ENCODE measurements at places on chromosomes 1 and 21.

GRCh38 chr1:228035844-228036243 lies 29.0 kb downstream of the WNT3A start:
- no peak for DNase-seq

- no peak for DNase-seq
Observed at GRCh38 chr1:19205403-19205802, 4.7 kb downstream of the UBR4 start.

- DNase-seq: no peak
Observed at GRCh38 chr1:78726686-78727085, 77.1 kb downstream of the IFI44 start.

GRCh38 chr1:15485636-15486035 lies 9.7 kb downstream of the CELA2B start:
- DNase-seq: no peak

GRCh38 chr1:4657960-4658541 lies 3.6 kb downstream of the AJAP1 start:
- no peak for DNase-seq

DNA sequence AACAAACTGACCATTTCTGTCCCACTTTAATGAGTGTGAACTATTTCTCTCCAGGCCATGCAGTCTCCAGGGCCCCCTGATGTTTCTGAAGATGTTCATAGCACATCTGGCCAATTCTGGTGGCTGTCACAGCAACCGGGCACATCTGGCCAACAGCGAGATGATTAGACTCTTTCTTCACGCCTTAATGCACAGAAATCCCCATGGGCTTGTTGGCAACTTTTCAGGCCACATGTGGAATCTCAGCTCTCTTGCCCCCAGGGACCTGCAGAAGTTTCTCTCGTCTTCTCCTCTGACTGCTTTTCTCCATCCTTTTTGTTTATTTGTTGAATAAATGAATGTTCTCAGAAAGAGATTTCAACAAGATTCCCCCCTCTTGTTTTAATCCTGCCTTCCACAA lies 71.2 kb upstream of the HMGB4 start:
- no peak for DNase-seq

- no peak for DNase-seq
Observed at GRCh38 chr21:23811805-23812204, 1795.5 kb downstream of the MRPL39 start.

DNA sequence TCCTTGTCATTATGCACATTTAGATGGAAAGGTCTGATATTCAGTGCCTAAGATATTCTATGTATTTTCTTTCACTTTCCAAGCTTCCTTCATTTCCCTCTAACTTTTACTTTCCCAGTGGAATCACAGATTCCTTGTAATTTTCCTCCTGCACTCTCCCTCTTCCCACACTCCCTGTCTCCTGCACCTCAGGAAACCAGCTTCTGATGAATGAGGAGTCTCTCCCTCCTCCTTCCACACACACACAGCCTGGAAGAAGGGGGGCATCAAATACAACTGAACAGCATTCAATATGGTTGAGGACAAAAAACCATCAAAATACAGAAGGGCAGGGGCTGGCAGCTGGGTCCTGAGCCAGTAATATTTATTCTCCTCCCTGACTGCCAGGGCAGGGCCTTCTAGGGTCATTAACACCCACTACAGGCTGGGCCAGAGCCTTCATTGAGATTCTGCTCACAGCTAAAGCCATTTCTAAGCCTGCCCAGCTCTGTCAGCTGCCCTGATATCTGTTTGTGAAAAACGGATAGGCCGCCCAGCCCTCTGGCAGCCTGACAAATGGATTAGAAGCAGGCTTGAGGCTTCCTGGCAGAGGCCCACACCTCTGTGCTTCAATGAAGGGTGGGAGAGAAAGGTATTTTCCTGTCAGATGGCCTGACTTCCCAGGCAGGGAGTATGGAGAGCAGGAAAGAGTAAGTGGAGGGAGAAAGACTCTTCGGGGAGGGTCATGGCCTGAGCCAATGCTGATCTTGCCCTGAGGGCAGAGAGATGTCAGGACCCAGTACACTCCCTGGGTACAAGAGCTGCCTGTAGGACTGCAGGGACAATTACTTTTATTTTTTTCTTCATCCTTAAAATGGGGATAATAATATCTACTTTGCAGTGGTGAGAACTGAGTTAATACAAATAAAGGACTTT lies 138.9 kb upstream of the SPATA6 start:
- DNase-seq: no peak

GRCh38 chr1:94543001-94543400 lies 1.4 kb upstream of the F3 start:
- DNase-seq: no peak

DNA sequence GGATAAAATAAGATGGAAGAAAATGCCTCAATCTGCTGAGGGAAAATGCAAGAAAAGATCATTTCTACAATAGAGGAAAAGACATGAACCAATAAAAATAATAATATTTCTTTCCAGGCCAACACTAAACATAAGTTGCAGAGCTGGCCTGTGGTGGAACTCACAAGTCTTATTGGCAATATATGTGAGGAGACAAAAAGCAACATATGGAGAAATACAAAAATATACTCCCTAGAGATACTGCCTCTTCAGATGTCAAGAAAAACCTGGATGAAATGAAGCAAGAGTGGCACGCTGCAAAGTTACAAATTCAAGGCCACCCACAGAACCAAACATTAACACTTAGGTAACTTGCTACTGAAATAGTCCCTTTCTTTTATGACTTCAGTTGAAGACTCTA lies 264.9 kb upstream of the FMN2 start:
- no peak for DNase-seq

DNA sequence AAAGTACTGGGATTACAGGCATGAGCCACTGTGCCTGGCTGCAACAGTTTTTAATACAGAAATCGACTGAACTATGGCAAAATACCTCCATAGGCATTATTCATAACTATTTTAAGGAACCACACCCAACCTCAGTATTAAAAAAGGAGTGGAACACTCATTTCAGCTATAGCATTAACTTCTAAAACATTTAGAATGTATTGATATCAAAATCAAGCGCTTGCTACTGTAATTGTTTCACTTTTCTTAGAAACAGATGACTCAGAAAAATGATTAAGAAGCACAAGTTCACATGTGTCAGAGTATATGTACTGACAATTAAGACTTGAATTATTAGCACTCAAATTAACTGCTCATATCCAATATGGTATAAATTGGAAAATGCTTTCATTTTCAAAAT lies 15.1 kb downstream of the AIDA start:
- no peak for DNase-seq

- no peak for DNase-seq
Observed at GRCh38 chr1:118023199-118023598, 93.7 kb downstream of the WDR3 start.

GRCh38 chr1:58997060-58997411 lies 213.2 kb upstream of the JUN start:
- DNase-seq: no peak

DNA sequence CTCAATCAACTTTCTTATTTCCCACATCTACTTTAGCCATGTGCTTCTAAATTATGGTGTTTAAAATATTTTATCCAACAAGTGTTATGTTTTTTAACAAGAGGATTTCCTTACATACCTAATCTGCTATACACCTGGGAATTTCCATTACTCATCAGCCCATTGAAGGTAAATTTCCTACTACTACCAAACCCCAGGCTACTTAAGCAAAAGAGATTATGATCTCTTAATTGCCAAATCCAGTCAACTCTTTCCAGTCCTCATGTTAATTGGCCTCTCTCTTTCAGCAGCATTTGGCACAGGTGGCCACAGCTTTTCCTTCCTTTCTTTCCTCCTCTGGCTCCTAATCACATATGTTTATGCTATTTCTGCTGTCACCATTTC lies 5.1 kb upstream of the C1orf162 start:
- DNase-seq: no peak

DNA sequence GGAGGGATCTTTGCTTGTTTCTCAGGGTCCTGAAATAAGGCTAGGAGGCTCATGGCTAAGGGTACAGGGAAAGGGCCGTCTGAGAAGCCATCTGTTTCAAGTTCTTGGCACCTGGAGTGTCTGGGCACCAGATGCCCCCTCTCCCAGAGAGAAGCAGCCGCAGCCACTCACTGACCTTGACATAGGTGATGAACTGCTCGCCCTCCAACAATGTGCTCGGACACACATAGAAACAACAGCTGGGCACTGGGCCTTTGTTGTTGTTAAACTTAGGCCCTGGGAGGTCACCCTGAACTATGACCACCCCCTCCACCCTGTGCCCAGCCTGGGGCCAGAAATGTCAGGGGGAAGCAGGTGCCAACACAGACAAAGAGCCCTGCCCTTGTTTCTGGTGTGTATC lies 9.2 kb upstream of the TNNI1 start:
- no peak for DNase-seq
